Activated T-helper 1 cell treated with anti-CD3 and anti-CD28 coated beads, Interleukin-12 subunit alpha, Interleukin-12 subunit beta, Interleukin-2, Interleukin-4 antibody, amounts not matched to agents 30 ng/mL and 10 ng/mL and 1 ng/mL, durations not matched to agents 14 hours and 24 hours and 36 hours (primary cell): ENCODE measurements at places on chromosomes 2 and 18.

DNA sequence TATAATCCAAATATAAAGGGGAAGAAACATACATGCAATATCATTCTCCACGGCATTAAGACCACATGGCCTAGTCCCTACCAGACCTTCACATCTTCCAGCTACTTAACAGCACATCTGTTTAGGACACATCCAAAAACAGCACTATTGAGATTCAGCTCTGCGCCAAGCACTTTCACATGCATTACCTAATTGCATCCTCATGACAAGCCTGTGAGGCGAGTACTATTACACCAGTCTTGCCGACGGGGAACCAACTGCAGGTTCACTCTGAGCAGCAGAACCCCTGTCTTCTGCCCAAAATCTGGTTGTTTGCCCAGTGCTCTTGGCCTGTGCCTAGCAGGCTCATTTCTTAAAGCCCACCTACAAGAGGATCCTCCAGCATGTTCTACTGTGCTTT, 66.7 kb downstream of the AAK1 start:
- no peak for DNase-seq

DNA sequence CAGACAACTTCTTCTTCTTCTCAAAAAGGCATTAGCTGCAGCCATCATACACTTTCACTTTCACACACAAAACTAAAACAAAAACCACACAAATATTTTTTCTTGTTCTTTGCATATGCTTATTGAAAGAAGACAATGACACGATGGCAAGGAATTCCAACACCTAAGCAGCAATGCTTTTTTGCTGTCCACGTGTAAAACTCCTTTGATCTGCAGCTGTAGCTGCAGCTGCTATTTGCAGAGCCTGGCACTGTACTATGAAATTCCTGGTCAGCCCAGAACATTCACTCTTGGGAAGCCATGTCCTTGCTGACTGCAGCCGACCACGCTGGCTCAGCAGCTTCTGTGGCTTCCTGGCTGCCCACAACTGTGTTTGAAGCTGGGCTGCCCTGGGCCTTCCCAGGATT, 316.2 kb downstream of the CDH2 start:
- no peak for DNase-seq

DNA sequence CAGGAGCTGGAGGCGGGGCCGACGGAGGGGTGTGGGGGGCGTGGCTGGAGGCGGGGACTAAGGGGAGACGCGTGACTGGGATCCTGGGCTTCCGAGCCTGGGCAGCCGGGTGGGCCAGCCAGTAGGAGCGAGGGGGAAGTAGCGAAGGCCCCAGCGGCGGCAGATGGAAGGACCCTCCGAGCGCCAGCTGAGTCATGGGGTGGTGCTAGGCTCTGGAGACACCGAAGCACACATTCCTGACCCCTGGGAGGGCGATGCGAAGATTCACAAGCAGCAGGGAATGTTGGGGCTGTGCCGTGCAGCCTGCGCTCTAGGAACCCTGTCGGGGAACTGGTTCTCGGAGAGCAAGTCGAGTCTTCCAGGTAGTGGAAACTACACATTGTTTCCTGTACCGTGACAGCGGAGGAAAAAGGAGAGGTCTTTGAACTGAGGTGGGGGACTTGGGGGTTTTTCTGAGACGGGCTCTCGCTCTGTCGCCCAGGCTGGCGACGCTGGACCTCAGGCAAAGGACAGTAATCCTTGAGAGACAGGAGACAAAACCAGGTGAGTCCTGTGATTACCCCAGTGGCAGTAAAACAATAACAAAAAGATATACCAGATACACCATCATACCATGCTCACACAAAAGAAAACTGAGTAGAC, 650 bp upstream of the AFG3L2 start:
- DNase-seq = no peak

GRCh38 chr2:236988216-236988615, 97.5 kb upstream of the COPS8 start:
- no peak for DNase-seq

DNA sequence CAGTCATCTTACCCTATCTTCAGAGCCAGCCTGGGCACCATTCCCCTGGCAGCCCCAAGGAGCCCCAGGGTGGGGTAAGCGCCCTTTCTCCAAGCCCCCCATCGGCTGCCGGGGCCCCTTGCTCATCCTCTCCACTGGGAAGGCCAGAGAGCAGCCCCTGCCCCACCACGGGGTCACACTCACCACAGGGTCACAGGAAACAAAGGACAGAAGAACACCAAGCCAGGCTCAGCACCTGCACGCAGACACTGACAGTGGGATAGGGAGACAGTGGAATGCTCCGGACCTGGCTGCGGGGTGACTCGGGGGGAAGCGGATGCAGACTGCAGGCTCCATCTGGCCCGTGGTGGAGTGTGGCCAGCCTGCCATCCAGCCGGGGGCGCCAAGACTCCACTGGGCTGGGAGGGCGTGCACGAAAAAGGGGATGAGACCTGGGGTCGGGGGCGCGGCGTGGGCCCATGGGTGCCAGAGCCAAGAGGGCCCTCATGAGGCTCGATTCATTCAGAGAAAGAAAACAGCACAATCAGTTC, 21.1 kb downstream of the HDAC4 start:
- no peak for DNase-seq

DNA sequence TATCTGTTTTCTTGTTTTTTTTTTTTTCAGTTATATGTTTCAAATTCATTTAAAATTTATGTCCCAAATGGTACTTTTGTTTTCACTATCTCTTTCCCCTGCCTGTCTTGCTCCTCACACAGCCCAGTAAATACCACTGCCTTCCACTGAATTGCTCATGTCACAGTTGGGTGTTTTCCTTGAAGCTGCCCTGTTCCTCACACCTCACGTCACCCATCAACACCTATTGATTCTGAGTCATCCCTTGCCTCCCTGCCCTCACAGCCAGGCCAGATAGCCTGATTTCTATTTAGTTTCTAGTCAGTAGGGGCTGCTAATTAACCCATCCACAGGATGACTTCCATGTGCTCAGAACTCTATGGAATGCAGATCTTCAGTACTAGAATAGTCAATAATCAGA, 25.3 kb downstream of the FSHR start:
- DNase-seq = no peak

DNA sequence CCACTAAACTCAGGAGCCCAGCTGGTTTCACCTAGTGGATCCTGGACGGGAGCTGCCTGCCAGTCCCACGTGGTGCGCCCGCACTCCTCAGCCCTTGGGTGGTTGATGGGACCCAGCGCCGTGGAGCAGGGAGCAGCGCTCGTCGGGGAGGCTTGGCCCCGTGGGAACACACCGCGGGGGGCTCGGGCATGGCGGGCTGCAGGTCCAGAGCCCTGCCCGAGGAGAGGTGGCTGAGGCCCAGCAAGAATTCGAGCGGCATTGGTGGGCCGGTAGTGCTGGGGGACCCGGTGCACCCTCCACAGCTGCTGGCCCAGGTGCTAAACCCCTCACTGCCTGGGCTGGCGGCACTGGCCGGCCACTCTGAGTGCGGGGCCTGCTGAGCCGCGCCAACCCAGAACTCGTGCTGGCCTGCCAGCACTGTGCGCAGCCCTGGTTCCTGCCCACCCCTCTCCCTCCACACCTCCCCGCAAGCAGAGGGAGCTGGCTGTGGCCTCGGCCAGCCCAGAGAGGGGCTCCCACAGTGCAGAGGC, 137.3 kb downstream of the TRIB2 start:
- no peak for DNase-seq

DNA sequence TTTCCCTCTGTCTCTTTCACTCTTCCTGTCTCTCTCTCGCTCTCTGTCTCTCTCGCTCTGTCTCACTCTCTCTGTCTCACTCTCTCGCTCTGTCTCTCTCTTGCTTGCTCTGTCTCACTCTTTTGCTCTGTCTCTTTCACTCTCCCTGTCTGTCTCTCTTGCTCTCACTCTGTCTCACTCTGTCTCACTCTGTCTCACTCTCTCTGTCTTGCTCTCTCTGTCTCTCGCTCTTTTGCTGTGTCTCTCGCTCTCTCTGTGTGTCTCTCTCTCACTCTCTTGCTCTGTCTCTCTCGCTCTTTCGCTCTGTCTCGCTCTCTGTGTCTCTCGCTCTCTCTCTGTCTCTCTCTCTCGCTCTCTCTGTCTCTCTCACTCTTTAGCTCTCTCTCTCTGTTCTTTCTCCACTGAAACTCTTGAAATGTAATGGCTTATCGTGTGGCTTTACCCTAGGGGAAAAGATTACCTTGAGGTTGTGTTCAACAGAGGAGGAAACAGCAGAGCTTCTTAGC, 22.9 kb downstream of the INPP1 start:
- DNase-seq = no peak

- no peak for DNase-seq
These were observed 906.6 kb upstream of the CDH2 start for GRCh38 chr18:29083545-29083944.

DNA sequence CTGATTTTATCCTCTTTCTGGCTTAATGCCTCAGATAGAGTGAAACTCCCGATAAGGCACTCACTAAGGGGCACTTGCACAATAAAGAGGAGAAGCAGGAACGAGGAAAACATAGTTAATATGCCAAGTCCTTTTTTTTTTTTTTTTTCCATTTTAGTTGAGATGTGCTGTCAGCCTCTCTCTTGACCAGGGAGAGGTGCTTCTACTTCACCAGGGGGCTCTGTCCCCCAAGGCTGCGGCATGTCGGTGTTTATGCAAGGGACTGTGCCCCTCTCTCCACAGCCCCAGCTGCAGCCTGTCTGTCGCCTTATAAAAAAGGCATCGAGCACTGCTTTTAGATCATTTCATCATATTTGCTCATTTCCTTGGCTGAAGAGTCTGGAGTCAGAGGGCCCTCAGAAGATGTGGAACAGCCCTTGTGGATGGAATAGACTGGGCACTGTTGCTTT, 178.1 kb downstream of the SLC8A1 start:
- no peak for DNase-seq

GRCh38 chr2:120864981-120865380, 129.3 kb downstream of the GLI2 start:
- no peak for DNase-seq

DNA sequence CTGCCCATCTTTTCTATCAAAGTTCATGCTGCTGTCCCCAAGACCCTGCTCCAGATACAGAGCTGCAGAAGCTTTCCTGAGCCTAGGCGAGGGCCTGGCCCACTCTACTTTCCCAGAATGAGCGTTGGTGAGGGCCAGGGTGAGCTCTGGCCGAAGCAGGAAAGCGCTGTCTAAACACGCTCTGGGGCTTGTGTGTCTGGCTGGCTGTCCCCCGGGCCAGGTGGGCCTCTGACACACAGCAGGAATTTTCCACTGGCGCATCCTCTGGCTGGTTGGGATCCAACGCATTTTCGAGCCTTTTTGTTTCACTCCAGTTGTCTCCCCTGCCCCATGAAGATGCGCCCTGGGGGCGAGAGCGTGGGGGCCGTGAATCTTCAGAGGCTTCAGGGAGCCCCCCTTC, 17.8 kb upstream of the KCNK3 start:
- no peak for DNase-seq

- DNase-seq = no peak
These were observed 231.2 kb upstream of the CYP26B1 start for GRCh38 chr2:72378753-72379348.

DNA sequence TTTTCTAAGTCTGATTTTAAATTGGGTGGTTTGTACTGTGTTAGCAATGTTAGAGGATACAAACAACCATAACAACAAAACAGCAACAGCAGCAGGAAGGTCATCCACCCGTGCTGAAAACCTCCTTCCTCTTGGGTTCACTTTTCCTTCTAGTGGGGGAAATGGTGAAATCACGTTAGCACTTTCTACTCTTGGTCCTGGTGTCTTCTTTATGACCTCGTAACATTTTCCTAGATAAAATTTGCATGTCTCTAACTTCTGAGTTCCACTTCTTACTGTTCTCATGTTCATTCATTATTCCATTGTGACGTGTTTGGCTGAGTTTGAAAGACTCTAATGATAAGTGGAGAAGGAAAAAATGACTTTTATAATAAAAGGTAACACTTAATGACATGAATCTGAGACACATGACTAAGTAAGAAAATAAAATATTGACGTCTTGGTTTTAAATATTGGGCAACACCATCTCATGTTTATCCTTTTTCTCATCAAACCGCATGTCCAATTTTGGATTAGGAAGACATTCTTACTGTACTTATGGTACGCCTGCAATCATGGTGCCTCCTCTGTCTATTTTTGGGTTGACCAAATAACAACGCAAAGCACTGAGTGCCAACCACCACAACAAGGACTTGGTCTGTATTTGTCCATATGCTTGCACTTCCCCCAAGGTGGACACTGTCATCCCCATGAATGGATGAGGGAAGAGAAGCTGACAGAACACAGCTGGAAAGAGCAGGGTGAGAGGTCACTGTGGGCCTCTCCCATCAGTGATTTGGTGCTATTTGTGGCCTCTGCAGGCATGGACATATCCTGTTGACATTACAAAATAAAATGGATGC, 25.7 kb upstream of the IL1R1 start:
- DNase-seq = no peak

GRCh38 chr18:5546660-5547059, 2.9 kb upstream of the EPB41L3 start:
- no peak for DNase-seq

DNA sequence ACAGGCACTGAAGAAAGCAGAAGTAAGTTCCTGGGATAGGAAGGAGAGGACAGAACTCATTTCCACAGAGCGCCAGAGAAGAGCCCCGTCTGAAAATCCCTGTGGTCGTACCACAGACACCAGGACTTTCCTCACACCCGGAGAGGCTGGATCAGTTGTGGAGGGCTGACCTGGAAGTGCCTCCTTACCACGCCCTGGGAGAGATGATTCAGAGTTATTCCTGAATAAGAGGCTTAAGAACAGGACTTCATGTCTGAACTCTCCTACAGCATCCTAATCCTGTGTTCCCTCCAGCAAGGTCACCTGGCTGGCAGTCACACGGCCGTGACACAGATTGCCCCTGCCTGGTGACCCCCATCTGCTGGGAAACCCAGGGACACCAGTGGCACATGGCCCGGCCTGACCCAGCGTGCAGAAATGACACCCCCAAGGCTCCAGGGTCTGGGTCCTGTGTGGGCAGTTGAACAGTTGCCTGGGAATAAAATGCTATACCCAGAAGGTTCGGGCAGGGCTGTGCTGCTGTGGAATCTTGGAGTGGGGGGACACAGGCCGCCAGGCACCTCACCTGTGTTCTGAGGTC, 105.9 kb downstream of the PXDN start:
- no peak for DNase-seq

DNA sequence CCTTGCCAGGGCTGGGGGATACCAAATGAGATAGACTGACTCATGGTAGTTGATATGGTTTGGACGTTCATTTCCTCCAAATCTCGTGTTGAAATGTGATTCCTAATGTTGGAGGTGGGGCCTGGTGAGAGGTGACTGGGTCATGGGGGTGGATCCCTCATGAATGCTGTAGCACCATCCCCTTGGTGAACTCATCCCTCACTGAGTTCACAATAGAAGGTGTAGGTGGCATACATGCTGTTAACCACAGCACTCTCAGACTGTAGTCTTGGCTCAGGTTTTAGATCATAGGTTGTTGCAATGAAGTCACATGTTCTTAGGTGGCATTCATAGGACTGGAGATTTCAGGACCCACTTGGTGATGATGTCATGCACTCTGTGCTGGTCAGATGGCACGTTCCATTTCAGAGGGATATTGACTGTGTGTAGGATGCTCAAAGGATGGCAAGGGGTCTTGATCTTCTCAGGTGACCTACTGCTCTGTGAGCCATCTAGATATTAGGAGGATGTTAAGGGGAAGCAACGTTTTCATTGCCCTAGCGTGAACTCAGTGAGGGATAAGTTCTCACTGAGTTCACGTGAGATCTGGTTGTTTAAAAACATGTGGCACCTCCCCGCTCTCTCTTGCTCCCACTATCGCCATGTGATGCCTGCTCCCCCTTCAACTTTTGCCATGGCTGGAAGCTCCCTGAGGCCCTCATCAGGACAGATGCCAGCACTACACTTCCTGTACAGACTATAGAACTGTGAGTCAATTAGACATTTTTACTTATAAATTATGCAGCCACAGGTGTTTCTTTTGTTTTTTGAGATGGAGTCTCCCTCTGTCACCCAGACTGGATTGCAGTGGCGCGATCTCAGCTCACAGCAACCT, 73.8 kb upstream of the ACAA2 start:
- DNase-seq = no peak
